ENCODE measurements at places on chromosomes 1 and 21. TPM values are rescaled to one million over a fixed set of nuclear protein-coding genes. Genes with fewer than 3 reads are reported as not detected.

ALG14 gene
- 1.5 TPM for total RNA-seq

OR2G2 gene
- total RNA-seq, result not detected

EXTL1 gene
- 0.98 TPM for total RNA-seq

C8B gene
- total RNA-seq, result not detected

MTMR11 gene
- total RNA-seq, result 1.2 TPM

KCNJ15 gene
- total RNA-seq, result not detected

ADGRL2 gene
- 72.8 TPM for total RNA-seq

ZBTB7B gene
- total RNA-seq, result 1.5 TPM

CASQ1 gene
- total RNA-seq, result 7.6 TPM
